Fibroblast of pulmonary artery (primary cell): ENCODE measurements at places on chromosomes 1 and 21.

- DNase-seq: no peak
These were observed 9.3 kb upstream of the DHRS3 start for GRCh38 chr1:12627296-12627695.

DNA sequence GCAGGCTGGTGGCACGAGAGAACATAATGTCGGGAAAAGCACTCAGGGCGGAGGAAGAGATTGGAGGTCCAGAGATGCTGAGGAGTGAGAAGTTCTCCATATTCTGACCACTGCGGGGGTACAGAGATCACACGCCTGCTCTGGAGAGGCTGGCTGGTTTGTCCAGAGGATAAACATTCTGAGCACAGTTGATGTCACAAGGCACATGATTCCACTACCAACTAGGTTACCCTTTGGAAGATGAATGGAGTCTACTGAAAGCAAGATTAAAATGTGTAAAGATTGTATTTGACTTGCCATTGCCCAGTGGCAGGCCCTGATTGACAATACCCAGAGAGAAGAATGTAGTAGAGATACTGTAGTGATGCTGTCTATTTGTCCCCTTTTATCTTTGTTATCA is at the start of gene SPATA46:
Gene SPATA46, minus strand, starts transcription at position 164 of the 400 bp plus-strand sequence. Its CDS starts 64 bp downstream, at position 100.
- DNase-seq: no peak

GRCh38 chr1:23470282-23471070 is 13.5 kb downstream of the ASAP3 start:
- DNase-seq: peak; percentile 94

DNA sequence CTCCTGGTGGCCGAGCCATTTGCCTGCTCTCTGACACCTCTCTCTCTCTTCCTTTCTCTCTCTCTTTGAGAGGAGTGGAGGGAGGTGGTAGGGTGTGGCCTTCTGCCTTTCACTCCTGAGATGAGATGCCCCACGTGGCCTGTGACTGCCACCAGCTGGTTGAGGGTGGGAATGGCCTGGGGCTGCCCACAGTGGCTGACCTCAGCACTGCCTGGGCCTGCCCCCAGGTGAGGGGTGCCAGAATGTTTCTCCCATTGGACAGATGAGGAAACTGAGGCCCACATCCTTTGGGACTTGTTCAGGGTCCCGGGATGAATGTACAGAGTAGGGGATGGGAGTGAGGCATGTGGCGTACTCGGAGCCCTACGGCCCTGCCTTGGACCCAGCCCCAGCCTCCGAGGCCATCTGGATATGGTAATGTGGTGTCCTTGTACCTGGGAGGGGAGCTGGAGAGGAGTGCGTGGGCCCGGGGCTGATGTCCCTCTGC is 12.7 kb upstream of the C1orf167 start:
- DNase-seq: peak; percentile 43

DNA sequence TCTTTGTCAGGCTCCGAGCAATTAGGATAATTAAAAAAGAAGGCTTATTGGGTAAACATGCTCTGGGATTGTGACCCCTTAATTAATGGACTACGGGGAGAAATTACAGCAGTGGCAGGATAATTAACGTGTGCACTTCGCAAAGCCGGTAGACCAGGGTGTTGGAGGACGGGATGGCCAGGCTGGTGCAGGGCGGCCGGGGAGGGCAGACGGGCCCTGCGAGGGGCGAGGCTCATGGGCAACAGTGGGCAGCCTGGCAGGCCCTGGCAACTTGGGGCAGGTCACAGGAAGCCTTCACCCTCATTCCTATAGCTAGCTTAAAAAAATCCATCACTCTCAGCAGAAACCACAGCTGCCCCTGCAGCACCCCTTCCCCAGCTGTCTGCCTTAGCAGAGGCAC is 186.2 kb upstream of the ARHGEF16 start:
- DNase-seq: no peak

DNA sequence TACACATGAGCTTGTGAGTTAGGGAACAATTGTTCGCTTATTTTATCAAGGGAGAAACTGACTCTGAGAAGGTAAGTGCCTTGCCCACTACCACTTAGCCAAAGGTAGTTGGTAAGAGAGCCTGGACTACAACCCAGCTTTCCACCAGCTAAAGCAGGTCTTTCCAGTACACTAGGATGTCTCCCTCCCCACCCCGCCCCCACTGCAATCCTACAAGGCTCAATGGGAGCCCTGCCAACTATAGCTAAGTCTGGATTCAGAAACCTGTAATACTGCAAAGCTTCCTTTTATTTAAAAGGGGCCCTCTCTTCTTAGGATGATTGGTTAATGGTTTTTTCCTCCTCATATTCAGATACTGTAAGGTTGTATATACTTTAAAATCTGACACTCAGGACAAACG is 102.0 kb upstream of the C8B start:
- no peak for DNase-seq

DNA sequence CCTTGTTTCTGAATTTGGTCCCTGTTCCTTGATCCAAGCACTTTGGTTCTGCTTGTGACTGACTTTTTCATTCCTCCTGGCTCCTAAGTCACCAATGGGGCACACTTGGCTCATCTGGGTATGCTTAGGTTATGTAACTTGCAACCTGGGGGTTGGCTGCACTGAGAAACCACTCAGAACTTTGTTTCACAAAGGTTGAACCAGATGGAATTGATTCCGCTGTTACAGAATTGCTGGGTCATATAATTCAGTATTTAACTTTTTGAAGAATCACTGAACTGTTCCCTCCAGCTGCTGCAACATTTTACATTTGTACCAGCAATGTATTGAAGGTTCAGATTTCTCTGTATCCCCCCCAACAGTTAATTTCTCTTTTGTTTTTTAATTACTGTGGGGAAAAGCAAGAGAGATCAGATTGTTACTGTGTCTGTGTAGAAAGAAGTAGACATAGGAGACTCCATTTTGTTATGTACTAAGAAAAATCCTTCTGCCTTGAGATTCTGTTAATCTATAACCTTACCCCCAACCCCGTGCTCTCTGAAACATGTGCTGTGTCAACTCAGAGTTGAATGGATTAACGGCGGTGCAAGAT is 9.6 kb upstream of the NVL start:
- no peak for DNase-seq

DNA sequence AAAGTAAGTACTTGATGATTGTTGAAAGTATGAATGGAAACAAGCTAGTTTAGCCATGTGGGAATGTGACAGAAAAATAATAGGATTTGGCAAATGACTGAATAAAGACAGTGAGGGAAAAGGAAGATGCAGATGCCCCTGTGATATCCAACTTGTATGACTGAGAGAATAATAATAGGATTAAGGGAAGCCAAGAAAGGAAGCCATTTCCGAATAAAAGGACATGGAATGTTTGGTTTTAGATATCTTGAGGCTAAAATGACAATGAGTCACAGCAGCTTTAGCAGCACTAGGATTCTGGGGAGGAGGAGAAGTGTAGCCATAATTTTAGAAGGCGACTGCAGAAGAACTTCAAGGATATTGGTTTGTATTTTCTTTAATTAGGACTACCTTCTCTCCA is 109.2 kb downstream of the TTLL7 start:
- peak; percentile 52 for DNase-seq

DNA sequence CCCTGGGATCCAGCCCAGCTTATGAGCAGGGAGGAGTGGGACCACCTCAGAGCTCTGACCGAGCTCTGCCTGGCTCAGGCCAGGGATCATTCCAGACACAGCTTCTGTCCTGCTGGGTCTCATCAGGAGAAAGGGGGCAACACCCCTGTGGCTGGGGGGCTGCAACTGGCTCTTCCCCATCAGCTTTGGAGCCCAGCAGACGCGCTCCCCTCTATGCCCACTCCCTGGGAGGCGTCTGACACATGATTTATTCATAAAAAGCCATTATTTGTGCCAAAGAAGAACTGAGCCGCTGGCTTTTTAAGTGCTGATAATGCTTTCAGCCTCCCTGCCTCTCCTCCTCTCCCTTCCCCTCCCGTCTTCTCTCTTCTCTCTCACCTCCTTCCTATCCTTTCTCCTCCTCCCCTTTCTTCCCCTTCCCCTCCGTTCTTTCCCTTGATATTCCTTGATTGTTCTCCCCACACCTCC is 25.0 kb downstream of the FOXO6 start:
- DNase-seq: no peak

GRCh38 chr1:99707535-99708142 is 58.8 kb downstream of the FRRS1 start:
- DNase-seq: peak; percentile 85

GRCh38 chr1:100607628-100608240 is 69.8 kb downstream of the GPR88 start:
- DNase-seq: no peak

- DNase-seq: peak; percentile 80
These were observed 273.1 kb upstream of the SNX7 start for GRCh38 chr1:98388441-98388840.

- no peak for DNase-seq
These were observed 921.9 kb downstream of the ADGRL2 start for GRCh38 chr1:82722608-82723007.

- DNase-seq: no peak
These were observed 5.9 kb downstream of the RUSC1 start for GRCh38 chr1:155326631-155327037.

- no peak for DNase-seq
These were observed 22.8 kb downstream of the RCOR3 start for GRCh38 chr1:211282023-211282373.

DNA sequence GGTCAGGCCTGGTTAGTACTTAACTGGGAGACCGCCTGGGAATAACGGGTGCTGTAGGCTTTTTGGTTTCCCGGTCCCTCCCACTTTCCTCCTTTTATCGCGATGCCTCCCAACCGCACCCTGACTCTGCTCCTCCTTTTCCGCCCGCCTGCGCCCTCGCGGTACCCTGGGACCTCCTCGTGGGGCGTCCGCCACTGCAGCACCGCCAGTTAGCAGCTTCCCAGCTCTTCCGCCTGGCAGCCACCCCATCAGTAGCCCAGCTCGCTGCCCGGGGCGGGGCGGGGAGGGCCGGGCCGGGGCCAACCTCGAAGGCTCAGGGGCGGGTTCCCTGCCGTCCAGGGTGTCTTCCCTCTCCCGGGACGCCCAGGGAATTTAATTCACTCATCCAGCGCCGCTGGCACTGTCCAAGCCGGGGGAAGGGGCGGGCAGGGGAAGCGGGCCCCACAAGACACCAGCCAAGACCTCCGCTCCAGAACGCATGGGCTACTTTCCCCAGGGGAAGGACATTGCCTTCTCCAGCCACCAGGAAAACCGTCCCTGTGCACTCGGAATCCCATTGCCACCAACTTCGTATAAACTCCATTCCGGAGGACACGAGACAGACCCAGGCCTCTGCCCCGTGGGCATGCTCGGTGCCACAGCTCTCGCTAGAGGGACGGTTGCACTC is 2.0 kb upstream of the ZNF678 start:
- no peak for DNase-seq

- DNase-seq: no peak
These were observed 23.0 kb downstream of the GART start for GRCh38 chr21:33518899-33519298.

DNA sequence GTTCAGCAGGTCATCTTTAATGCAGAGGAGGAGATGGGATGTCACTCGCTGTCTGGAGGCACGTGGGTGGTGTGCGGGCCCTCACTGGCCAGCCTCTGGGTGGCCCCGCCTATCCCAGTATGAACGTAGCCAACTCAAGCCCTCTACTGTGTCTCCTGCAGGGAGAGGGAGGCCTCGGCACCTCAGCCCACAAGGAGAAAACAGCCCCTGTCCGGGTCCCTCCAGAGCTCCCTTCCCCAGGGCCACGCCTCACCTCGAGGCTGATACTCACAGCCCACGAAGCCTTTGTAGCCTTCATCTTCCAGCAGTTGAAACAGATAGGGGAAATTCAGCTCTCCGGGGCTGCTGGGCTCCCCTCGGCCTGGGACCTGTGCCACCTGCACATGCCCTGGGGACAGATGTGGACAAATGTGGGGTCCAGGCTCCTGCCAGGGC is 2.6 kb downstream of the HYI start:
- no peak for DNase-seq

DNA sequence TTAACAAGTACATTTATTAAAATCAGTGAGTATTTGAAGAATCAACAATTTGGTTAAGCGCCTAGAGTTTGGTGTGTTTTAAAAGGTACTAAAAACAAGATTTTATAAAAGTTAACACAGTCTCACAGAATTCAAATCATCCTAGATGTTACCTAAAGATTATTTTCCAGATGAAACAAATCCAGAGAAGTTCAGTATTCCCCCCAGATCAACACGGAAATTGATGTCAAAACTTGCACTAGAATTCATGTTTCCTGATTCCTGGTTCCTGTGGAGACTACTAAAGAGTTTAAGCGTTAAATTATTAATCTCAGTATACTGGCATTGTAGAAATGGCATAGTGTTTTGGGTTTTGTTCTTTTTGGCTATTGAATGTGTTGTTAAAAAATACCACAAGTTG is 1.4 kb downstream of the PTBP2 start:
- DNase-seq: no peak

GRCh38 chr1:200960948-200961340 is 62.6 kb downstream of the KIF21B start:
- no peak for DNase-seq

- DNase-seq: no peak
These were observed 431.6 kb downstream of the PTPRU start for GRCh38 chr1:29667951-29668350.

DNA sequence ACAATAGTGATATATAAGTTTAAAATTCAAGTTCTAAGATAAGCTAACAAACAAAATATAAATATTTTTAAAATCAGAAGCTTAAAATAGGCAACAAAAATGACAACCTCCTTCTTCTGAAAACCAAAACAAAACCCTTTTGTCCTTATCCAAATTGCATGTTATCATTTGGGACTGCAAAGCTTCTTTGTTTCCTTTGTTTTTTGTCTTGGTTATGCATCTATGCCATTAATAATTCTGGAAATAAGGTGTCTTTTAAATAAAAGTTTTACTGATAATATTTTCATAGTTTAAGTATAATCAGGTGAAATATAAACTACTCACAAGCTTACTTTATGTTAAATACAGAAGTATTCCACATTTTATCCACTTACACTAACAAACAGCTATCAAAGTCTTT is 20.5 kb downstream of the ADSS2 start:
- no peak for DNase-seq

DNA sequence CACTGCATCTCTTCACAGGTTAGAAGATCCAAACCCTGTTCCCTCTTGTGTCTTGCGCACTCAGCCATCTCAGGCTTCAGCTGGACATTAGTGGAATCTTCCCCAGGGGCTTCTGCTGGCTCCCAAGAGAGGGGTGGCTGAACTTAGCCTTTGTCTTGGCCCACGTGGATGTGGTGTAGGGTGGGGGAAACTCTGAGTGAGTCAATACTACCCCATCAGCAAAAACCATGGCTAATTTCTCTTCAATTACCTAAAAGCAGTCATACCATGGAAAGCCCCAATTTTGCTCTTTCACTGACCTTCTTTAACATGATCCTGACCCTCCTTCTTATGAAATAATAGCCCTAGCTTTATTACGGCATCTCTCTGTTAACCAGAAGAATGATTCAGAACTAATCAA is 72.5 kb upstream of the RAB3GAP2 start:
- no peak for DNase-seq
